Left cardiac atrium (tissue), 4 donors: ENCODE measurements at places on chromosomes 1 and 21.

DNA sequence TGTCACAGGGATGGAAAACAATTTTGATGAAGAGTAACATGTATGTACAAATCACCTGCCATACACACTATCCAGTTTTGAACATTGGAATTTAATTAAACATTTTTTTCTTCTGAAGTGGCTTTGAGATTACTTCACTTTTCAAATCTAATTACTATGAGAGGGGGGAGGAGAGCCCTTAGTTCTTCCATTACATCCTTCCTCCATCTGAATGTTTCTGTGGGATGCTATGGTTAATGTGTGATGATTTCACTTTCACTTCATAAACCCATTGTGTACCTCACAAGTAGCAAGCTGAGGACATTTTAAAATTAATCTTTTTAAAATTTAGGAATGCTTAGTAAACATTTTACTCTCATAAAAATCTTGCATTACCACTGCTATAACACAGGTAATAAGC is 156.9 kb downstream of the RUNX1 start:
- no peak for DNase-seq

GRCh38 chr1:32878183-32878582 is 7.5 kb upstream of the FNDC5 start:
- DNase-seq: no peak

GRCh38 chr1:207868251-207868773 is 42.6 kb downstream of the CD34 start:
- peak; percentile 52 for DNase-seq

DNA sequence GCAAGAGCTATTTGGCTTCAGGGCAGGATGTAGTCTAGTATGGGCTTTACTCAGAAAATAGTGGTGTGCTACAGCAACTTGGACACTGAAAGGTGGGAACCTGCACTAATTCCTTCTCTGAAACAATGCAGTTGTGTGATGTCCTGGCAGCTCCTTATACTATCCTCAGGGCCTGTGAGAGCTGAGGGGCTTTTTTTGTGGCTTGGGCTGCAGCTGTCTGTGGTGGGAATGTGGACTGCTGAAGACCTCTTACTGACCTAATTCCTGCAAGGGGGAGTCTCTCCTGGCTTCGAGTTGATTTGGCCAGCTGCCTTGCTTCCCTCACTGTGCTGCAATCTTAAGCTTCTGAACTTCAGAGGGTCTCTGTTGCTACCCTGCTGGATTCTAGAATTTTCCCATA is 22.3 kb upstream of the CHODL start:
- no peak for DNase-seq

GRCh38 chr21:41817228-41817627 is 50.4 kb upstream of the RIPK4 start:
- peak; percentile 60 for DNase-seq

GRCh38 chr1:227190321-227190720 is 128.0 kb downstream of the CDC42BPA start:
- DNase-seq: no peak

- DNase-seq: no peak
These were observed 149.3 kb upstream of the KIAA0040 start for GRCh38 chr1:175341631-175342429.
